ENCODE measurements at places on chromosomes 1 and 21.

GRCh38 chr1:59672851-59673572 lies 141.7 kb upstream of the HOOK1 start:
- no peak for DNase-seq

DNA sequence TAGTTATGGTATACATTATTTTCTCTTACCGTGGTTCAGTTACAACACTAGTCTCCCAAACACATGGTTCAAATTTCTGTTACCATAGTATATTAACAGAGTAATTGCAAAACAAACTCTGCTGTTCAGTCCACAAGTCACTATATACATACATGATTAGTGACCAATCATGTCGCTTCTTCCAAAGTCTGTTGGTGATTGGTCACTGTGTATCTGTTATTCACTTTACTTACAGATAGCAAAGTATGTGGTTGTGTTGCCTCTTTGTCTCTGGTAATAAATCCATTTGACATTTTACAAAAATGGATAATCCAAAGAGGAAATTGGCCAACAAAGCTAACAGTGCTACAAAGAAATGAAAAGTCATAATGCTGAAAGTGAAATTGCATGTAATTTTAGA lies 107.2 kb downstream of the RABGAP1L start:
- DNase-seq, result no peak

DNA sequence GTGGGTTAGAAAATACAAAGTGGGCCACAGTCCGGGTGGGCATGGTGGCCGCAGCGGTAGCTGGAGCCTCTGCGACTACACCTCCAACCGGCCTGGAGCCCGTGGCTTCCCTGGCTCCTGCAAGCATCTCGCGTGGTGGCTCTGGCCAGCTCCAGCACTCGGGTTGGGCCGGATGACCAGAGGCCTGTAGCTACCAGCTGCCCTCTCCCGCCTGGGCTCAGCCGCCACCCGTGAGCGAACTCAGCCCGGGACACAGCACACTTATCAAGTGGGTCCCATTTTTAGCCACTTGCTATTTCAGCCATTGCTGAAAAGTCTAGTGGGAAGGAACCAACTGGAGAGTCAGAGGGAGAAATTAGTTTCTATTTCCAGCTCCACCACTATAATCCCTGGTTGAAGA lies 107.7 kb upstream of the CACYBP start:
- DNase-seq, result no peak

GRCh38 chr1:162697140-162697895 lies 65.1 kb downstream of the DDR2 start:
- DNase-seq, result no peak

GRCh38 chr1:209583408-209583807 lies at the start of gene CAMK1G:
TSS of gene CAMK1G (plus strand) at chr1:209583714. CDS start at chr1:209594984, 11,270 bp downstream.
- no peak for DNase-seq

- no peak for DNase-seq
These were observed 24.9 kb upstream of the ENO1 start for GRCh38 chr1:8903410-8903809.

DNA sequence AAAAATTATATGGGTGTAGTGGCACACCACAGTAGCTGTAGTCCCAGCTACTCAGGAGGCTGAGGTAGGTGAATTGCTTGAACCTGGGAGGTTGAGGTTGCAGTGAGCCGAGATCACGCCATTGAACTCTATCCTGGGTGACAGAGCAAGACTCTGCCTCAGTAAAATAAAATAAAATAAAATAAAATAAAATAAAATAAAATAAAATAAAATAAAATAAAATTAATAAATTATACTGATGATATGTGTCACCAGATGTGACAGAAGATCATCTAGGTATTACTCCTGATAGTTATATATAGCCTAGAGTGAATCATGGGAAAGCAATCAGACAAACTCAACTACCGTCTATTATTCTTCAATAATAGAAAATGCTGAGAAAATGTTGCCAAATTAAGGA lies 972.5 kb downstream of the MRPL39 start:
- DNase-seq, result no peak
